ENCODE measurements at places on chromosomes 6 and 20. TPM values are rescaled to one million over a fixed set of nuclear protein-coding genes. Genes with fewer than 3 reads are reported as not detected.

PNLDC1 gene
- 0.10 TPM for total RNA-seq

LY6G6C gene
- total RNA-seq, result not detected

KHDC1L gene
- not detected for total RNA-seq

COL21A1 gene
- 51.7 TPM for total RNA-seq

LKAAEAR1 gene
- 2.1 TPM for total RNA-seq

TXLNB gene
- total RNA-seq, result 3.1 TPM

MAN1A1 gene
- 60.4 TPM for total RNA-seq

RAD21L1 gene
- 0.10 TPM for total RNA-seq

DNA sequence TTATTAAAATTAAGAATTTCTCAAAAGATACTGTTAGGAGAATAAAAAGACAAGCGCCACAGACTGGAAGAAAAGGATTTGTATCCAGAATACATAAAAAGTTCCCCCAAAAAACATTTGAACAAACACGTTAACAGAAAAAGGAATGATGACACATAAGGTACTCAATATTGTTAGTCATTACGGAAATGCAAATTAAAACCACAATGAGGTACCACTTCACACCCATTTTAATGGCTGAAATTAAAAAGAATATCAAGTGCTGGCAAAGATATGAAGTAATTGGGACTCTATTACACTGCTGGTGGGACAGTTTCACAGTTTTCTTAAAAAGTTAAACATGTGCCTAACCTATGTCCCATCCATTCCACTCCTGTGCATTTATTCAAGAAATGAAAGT, 51.4 kb downstream of the HECA start:
- no peak for DNase-seq

GRCh38 chr20:44732327-44732726, 13.3 kb upstream of the KCNK15 start:
- DNase-seq, result no peak

- no peak for DNase-seq
These were observed 1003.3 kb upstream of the MAP3K7 start for GRCh38 chr6:91590191-91590590.

DNA sequence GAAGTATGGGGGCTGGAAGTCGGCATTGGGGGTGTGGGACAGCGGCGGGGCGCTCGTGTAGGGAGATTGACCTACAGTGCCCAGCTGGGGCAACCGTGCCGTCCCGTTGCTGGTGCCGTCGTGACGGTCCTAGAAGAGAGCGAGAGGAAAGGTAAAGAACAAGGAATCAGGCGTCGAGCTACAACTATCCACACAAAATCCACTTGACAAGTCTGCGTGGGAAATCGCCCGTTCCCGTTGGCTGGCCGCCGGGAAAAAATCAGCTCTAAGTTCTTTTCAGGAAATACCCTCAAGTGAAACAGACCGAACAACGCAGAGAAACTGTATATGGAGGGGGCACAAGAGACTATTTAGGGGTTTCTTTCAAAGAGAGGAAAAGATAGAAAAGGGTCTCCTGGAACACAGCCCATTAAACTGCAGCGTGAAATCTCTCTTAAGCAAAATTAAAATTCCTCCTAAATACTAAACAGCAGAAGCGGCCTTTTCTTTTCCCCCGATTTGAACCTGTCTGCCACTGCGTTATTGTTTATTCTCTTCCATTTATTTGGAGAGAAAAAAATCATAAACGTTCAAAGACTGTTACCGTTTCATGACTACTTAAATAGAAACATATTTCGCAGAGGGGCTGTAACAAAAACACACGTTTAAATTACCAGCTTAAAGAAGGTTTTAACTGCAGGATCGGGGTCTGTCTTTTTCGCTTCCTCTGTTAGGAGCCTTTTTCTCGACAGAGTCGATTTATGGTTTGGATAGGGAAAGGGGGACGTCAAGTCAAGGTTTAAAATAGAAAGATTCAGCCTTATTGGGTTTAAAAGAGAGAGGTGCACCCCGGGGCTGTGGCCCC, 4.4 kb downstream of the TFAP2A start:
- peak; percentile 73 for DNase-seq

DNA sequence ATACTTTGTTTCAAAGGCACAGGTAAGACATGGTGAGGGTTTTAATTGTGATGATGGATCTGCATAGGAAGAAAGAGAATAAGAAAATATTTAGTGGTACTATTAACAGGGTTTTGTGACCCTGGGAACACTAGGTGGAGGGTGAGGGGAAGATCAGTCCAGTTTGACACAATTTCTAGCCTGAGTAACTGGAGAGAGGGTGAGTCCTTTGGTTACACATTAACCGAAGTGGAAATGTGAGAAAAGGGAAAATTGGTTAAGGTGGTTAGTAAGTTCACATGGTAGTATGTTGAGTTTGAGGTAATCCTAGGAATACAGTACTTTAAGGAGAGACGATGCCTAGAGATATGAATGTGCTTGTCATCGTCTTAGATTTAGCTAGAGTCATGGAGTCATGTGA, 54.8 kb upstream of the POU3F2 start:
- no peak for DNase-seq

- DNase-seq, result no peak
These were observed 40.8 kb downstream of the GFRA4 start for GRCh38 chr20:3622406-3622805.

DNA sequence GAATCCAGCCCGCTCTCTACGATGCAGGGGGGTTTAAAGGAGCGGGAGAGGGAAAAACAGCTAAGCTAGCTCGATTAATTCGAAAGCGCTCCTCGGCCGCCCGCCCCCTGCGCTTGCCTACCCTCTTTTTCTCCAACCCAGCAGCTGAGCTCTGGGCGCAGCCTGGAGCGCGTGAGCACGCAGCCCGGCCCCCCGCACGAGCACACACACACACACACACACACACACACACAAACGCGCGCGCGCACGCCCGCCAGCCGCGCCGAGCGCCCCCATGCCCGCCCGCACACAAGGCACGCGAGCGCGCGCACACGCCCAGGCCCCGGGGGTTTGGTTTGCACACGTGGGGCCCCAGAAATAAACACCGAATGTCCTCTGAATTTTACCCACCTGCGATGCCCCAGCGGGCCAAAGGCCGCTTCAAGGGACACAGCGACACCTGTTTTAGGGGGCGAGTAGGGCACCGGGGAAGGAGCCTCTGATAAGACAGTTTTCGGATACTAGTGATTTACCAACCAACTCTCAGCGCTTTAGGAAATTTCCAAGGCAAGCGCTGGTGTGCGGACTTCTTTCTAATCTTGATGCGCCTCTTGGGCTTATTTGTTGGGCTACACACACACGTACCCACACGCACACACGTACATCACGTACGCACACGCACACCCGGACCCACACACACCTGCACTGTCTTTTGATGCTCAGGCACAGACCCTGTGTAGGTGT, 802 bp upstream of the NRN1 start:
- no peak for DNase-seq

- peak; percentile 50 for DNase-seq
These were observed 34.6 kb upstream of the LAMA2 start for GRCh38 chr6:128848212-128848935.

DNA sequence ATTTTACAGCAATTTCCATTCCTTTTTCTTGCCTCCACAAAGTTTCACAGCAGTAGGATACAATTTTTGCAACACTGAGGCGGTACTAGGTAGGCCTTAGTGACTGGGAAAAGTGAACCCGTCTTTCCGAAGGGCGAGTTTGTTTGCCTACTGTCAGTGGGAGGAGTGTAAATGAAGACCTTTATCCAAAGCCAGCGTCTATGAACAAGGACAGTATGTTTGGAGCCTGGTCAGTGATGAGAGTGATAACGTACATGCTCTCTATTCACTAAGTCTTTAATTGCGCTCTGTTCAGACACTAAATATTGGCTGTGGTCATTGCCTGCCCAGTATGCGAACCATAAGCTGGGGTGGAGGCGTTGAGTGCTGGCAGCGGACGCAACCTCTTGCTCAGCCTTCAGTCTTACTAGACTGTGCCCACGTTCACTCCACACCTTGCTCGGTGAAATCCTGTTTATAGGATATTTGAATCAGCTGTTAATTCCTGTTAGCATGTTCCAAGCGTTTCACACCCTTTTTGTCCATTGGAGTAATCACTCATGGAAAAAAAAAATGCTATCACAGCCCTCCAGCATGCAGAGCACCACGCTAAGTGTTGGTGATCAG, 145.5 kb downstream of the TMEM242 start:
- no peak for DNase-seq

- no peak for DNase-seq
These were observed 29.4 kb upstream of the BEND3 start for GRCh38 chr6:107144666-107145065.

- DNase-seq, result no peak
These were observed 192.9 kb downstream of the PLCB4 start for GRCh38 chr20:9261781-9262180.

DNA sequence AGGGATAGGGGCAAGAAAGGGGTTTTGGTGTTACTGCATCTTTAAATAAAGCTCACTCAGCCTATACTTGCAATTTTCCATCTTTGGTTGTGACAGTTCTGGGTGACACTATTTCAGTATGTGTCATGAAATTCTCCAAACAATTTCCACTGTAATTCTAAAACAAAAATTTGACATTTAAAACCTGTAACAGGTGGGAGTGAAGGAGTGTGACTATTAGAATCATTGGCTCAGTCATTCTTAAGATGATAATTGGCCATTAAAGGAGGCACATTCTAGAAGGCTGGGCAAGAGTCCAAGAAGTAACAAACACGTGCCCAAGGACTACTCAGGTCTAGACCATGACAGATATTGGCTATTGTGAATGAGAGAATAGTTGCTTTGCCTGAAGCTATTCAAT, 153.3 kb upstream of the ARG1 start:
- DNase-seq, result peak; percentile 62

GRCh38 chr6:39904946-39905639, 29.2 kb downstream of the MOCS1 start:
- DNase-seq, result no peak

DNA sequence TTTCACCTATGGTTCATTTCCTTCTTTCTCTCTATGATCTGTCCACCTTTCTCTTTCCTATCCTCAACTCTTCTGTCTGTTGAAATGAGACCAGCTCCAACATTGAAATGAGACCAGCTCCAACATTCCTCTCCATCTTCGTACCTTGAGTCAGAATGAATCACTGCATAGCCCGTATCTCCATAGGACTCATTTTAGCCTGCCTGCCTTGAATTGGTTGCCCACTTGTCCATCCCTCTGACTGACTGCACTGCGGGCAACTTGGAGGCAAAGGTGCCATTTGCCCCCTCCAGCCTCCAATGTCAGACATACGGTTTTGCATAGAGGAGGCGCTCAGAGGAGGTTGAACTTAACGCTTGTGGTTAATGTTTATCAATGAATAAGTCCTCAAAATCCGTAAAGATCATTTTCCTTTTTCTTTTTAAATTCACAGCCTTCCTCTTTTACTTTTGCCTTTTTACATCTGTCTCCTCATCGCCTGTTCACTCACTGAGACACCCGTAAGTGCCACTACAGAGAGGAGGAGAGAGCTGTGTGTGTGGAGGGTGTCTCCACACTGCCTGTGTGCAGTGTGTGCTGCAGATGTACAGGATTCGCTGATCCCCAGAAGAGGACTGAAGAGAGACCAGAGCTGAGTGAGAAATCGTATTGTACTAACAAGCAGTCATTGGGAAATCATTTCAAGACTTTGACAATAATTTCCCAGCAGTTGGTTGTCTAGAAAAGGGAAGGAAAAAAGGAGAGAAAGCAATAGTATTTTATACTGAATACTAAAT, 579.6 kb upstream of the MAP3K7 start:
- DNase-seq, result no peak

GRCh38 chr6:33199687-33200218, 712 bp downstream of the RXRB start:
- no peak for DNase-seq

- DNase-seq, result no peak
These were observed 85.4 kb downstream of the CD40 start for GRCh38 chr20:46203510-46203837.

DNA sequence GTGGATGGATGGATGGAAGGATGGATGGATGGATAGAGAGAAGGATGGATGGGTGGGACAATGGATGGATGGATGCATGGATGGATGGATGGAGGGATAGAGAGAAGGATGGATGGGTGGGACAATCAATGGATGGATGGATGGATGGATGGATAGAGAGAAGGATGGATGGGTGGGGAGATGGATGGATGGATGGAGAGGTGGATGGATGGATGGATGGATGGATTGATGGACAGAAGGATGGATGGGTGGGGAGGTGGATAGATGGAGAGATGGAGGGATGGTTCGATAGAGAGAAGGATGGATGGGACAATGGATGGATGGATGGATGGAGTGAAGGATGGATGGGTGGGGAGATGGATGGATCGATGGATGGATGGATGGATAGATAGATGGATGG, 6.4 kb downstream of the EEF1A2 start:
- DNase-seq, result no peak

DNA sequence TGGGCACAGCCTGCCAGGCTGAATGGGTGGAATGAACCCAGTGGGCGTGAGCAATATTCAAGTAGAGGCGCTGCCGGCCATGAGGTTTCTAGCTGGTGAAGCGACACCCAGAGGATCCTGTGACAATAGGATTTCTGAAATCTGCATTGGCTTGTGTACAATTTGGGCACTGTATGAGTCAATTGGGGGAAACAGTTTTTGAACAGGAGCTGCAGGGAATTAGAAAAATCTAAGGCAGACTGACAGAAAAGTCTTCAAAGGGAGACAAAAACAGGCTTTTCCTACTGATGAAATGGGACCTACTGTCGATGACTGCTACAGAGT, 148.8 kb upstream of the PROKR2 start:
- no peak for DNase-seq

DNA sequence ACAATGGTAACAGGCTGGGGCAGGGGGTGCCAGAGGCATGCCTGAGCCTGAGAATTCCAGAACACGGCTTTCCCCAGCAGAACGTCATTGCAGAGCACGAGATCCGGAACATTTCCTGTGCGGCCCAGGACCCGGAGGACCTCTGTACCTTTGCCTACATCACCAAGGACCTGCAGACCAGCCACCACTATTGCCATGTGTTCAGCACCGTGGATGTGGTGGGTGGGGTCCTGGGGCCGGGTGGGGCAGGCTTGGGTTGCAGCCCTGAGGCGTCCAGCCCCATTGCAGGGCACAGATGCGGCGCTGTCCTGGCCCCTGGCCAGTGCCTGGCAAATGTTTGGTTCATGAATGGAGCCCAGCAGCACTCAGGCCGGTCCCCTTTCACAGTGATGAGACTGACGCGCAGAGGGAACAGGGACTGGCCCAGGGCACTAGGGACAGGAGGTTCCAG, 57.1 kb downstream of the TCP11 start:
- no peak for DNase-seq

GRCh38 chr20:45329497-45330319, 18.5 kb downstream of the SDC4 start:
- no peak for DNase-seq
